Heart right ventricle (tissue), 16 donors: ENCODE measurements at places on chromosomes 4 and X. TPM values are rescaled to one million over a fixed set of nuclear protein-coding genes. Genes with fewer than 3 reads are reported as not detected.

The AGA gene
- total RNA-seq: 10.1 TPM

GRCh38 chr4:148054275-148054674 lies 322.4 kb downstream of the ARHGAP10 start:
- DNase-seq: no peak

The HERC5 gene
- total RNA-seq: 2.0 TPM

DNA sequence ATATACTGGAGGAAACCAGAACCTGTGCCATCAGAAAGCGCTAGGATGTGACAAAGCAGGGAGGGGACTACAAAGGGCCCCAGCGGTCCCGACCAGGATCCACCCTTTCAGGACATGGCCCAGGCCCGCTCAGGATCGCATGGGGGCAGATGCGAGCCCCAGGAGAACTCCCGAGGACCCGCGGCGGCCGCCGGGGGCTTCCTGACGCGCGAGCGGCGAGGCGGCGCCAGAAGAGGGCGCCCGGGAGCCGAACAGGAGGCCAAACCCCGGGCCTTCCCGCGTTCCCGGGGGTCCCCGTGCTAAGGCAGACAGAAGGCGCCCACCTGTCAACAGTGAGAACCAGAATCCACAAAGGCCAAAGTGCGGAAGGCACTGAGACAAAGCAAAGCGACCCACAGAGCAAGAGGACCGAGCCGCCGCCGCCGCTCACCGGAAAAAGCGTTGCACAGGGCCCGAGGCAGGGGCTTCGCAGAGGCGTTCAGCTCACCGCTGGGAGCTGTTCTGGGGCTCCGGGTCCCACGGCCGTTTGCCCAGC lies 7.3 kb upstream of the OPN1LW start:
- peak; percentile 76 for DNase-seq

The CWH43 gene
- total RNA-seq: not detected

DNA sequence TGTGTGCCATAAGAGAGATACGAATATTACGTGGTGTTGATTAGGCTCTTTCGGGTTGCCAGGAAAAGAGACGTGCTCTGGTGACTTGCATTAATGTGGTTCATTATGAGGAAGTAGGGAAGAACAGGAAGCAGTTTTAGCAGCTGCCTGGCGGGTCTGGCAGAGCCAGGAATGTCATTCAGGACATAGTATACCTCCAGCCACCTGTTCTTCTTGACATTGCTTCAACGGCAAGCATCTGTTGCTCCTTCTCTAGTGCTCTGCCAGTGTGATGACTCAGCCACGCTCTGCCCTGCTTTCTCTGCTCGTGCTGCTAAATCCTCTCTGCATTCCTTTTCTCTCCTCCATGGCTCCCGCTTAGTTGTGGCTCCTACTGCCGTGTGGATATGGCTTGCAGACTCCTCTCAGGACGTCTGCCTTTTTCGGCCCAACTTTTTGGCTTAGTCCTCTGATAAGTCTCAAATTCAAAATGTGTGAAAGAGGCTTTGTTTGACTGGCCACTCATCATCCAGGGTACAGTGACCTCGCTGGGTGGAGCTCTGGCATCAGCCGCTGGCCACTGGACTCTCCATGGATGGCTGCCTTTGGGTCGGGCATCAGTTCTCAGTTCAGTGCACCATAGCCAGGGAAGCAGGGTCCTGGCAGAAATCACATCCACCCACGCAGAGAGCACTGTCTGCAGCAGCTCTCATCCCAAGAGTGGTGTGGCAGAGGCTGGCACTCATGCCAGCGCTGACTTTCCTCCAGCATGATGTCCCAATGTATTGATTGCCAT lies 89.3 kb upstream of the KLF3 start:
- no peak for DNase-seq
